Motor neuron (in vitro differentiated cells): ENCODE measurements at places on chromosomes 1 and 21.
A peak's percentile ranks its signal among the peaks of the same experiment; 100 is the strongest.

- no peak for ATAC-seq
These were observed 8.2 kb downstream of the ZNF692 start for GRCh38 chr1:248850536-248851251.

DNA sequence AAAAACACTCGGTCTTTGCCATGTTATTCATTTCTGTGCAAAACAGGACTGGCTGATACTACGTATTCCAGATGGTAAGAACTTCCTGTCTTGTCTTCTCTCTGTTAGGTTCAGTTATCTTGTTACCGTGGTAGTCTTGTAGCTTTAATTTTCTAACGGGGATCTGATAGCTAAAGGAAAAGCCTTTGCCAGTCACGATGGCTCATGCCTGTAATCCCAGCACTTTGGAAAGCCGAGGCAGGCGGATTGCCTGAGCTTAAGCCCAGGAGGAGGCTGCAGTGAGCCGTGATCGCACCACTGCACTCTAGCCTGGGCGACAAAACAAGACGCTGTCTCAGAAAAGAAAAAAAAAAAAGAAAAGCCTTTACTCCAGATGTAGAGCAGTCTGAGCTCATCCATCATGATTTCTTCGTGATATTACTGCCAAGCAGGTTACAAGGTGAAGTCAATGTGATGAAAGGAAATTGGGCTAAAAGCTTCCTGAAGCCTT lies 11.1 kb upstream of the MSTO1 start:
- peak; percentile 87 for ATAC-seq

GRCh38 chr1:15384301-15384901 lies 25.3 kb upstream of the EFHD2 start:
- ATAC-seq = peak; percentile 85

GRCh38 chr1:184820956-184821355 lies 66.3 kb upstream of the EDEM3 start:
- ATAC-seq = no peak

DNA sequence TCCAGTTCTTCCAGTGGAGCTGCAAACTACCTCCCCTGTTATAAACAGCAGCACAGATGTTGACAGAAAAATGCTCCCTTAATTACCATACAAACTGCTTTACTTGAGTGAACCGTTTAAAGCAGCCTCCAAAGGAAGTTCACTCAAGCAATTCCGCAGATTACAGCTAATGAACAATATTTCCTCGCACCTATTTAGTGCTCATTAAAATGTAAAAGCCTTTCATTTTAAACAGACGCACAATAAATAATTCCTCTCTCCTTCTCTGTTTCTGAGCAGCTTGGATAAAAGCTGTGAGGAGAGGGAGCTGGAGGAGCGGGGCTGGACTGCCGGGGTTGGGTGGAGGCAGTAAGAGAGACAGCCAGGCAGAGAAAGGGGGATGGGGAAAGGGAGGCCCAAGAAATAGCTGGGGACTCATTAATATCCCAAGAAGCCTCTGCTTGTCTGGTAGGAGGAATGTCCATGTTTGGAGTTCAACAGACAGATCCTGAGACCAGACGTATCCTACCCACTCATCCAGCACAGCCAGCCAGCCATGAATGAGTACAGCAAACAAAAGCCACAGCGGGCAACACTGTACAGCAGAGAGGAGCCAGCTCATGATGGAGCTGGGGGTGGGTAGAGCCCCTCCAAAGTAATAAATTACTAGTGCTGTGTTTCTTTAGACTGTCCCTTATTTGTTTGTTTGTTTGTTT lies 227.7 kb downstream of the GPATCH2 start:
- ATAC-seq = peak; percentile 33

DNA sequence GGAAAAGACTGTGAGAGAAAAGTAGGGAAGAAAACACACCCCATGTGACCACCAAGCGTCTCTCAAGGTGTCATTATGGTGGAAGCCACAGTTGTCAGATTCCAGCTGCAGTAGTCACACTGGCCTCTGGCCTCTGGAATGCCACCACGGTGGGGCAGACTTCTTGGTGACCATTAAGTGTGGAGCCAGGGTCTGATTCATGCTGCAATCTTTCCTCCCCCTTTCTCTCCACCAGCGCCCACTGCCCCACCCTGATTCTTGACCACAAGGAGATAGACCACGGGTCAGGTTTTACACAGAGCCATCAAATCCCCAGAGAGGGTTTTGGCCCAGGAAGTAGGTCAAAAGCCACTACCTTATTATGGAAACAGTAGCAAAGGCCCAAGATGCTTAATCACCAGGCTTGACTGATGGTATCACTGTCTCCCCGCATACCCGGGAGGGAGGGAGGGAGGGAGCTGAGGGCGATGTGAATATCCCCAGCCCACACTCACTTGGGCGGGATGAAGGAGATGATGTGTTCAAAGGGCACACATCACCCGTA lies 52.7 kb upstream of the GRHL3 start:
- ATAC-seq = peak; percentile 92

GRCh38 chr21:27580276-27580675 lies 613.4 kb upstream of the ADAMTS5 start:
- no peak for ATAC-seq

DNA sequence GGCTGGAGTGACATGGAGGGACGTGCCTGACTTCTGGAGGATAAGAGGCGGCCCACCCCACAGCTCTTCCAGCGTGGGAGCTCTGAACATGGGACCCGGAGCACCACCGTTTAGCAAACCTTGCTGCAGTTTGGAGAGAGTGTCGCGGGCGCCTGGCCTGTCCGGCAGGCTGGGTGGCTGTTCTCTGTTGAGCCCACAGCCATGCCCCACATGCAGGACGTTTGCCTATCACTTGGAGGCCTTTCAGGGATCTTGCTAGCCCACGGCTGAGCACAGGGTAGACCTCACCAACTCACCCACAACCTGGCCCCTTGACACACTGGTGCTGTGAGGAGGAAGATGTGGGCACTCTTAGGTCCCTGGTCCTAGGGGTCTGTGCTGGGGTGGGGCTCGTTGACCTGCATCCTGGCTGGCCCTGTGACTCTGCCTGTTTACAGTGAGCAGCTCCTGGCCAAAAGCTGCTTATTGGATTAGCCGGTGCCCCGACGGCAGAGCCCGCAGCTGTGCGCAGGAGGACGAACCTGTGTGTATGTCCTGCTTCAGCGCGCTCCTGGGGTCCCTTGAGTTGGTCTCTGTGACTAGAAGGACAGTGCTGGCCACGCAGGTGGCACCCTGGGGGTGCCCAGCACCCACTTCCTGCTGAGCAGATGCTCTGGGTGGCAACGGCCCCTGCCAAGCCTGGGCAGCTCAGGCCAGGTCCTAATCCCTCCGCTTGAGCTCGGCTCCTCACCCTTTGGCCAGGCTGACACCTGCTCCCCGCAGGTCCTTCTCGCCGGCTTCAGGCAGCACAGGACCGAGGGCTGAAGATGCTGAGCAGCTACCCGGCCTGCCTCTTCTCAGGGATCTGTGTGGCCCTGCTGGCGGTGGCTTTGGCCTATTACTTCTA lies 72.4 kb upstream of the TRAPPC10 start:
- ATAC-seq = no peak

- ATAC-seq = no peak
These were observed 110.9 kb upstream of the C1orf174 start for GRCh38 chr1:4010814-4011605.

GRCh38 chr21:33978585-33978984 lies 63.0 kb upstream of the ATP5PO start:
- no peak for ATAC-seq

- ATAC-seq = no peak
These were observed 89.6 kb downstream of the LEPR start for GRCh38 chr1:65509912-65510680.

GRCh38 chr1:90208949-90209348 lies 214.0 kb downstream of the ZNF326 start:
- no peak for ATAC-seq

DNA sequence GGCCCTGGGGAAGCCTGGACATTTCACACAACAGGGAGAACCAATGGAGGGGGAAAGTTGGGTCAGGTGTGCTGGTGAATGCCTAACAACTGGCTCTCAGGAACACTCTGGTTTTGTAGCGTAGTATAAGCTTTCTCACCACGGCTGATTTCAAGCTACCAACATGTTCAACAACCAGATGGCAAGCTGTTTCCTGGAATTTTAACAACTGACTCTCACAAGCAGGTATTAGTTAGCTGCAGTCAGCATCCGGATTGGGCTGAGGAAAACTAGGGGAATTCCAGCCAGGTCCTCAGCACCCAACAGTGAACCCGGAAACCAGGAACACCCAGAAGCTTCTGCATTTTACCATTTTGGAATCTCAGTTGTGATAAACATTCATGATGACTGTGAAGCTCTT lies 162.3 kb upstream of the CAMK1G start:
- no peak for ATAC-seq

- peak; percentile 90 for ATAC-seq
These were observed 10.9 kb upstream of the CD101 start for GRCh38 chr1:116990612-116991151.

DNA sequence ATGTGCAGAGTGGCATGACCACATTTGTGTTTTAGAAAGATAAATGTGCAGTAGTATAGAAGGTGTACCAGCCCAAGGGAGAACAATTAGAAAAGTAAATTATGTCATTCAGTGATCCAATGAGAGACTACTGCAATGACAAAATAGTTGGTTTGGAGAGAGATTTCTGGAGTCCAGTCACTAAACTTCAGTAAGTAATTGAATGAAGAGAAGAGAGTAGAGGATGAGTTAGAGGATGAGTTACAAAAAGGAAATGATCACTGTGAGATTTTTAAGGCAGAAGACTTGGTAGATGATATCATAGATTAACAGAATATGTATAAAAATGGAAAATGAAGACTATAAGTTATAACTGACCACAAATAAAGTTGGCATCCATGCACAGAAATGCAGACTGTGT lies 8.4 kb downstream of the CR2 start:
- no peak for ATAC-seq

DNA sequence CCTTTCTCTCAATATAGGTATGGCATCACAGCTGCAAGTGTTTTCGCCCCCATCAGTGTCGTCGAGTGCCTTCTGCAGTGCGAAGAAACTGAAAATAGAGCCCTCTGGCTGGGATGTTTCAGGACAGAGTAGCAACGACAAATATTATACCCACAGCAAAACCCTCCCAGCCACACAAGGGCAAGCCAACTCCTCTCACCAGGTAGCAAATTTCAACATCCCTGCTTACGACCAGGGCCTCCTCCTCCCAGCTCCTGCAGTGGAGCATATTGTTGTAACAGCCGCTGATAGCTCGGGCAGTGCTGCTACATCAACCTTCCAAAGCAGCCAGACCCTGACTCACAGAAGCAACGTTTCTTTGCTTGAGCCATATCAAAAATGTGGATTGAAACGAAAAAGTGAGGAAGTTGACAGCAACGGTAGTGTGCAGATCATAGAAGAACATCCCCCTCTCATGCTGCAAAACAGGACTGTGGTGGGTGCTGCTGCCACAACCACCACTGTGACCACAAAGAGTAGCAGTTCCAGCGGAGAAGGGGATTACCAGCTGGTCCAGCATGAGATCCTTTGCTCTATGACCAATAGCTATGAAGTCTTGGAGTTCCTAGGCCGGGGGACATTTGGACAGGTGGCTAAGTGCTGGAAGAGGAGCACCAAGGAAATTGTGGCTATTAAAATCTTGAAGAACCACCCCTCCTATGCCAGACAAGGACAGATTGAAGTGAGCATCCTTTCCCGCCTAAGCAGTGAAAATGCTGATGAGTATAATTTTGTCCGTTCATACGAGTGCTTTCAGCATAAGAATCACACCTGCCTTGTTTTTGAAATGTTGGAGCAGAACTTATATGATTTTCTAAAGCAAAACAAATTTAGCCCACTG lies 11.5 kb downstream of the HIPK1 start:
- ATAC-seq = no peak
